ENCODE measurements at places on chromosomes 13 and 19.

DNA sequence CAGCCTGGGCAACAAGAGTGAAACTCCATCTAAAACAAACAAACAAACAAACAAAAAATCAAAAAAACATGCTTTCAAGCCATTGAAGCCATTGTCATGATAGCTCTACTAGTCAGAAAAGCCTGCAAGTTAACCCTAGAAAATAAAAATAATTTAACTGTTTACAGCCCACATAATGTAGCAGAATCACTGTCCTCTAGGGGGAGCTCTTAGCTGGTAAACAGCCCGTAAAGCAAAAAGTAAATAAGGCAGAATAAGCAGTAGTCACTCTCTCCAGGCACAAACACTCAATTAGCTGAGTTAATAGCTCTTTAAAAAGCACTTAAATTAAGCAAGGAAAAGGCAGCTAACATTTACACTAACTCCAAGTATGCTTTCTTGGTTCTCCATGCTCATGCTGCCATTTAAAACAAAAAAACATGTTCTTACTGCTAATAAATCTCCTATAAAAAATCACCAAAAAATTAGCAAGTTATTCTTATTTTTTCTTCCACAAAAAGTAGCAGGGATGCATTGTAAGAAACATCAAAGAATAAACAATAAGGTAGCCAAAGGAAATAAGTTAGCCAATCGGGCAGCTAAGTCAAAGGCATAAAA, 11.3 kb downstream of the LILRB4 start:
- DNase-seq, result peak; percentile 59

DNA sequence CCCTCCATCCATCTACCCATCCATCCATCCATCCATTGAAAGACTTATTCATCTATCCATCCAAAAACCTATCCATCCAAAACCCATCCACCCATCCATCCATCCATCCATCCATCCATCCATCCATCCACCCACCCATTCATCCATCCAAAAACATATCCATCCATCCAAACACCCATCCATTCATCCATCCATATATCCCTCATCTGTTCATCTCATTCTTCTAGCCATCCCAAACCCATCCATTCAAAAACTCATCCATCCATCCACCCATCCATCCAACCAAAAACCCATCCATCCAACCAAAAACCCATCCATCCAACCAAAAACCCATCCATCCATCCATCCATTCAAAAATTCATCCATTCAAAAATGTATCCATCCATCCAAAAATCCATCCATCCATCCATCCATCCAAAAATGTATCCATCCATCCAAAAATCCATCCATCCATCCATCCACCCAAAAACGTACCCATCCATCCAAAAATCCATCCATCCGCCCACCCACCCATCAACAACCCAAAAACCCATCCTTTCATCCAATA, 56.5 kb downstream of the TSHZ3 start:
- no peak for DNase-seq

DNA sequence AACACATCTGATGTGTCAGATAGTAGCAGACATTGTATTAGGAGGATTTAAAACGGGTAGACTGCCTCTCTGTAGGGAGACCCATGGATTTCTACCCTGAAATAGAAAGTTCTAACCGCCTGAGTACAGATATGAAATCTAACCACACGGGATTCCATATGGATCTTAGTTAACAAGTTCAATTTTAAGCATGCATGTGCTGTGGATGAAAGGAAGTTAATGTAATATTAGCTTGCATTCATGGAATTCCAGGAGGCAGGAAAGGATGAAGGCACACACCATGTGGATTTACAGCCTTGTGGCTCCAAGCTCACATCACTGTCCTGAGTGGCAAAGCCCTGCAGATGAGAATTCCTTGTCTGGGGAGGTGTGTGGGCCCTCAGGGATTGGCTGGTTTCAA, 120.6 kb upstream of the IRS2 start:
- DNase-seq, result no peak

GRCh38 chr13:66152596-66152995, 1077.5 kb downstream of the PCDH9 start:
- no peak for DNase-seq

- DNase-seq, result no peak
Observed at GRCh38 chr13:110853235-110853721, 61.6 kb downstream of the ANKRD10 start.

DNA sequence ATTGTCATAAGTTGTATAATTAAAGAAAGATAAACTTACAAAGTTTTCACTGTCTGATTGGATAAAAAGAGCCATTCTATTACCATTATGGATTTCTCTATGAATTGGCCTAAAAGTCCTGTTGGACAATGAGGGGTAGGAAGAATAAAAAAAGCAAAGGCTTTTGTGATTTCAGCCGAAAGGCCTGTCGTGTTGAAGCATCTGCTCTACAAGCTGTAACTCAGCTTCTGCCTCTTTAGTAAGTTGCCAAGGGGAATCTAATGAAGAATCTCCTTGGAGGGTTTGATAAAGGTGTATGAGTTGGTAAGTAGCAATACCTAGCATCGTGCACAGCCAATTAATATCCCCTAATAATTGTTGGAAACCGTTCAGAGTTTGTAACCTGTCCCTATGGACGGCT, 25.2 kb upstream of the ERVV-1 start:
- DNase-seq, result no peak

- peak; percentile 22 for DNase-seq
Observed at GRCh38 chr19:20422216-20423205, 143.1 kb downstream of the ZNF737 start.

- no peak for DNase-seq
Observed at GRCh38 chr19:30229525-30230174, 142.5 kb upstream of the ZNF536 start.

GRCh38 chr13:50224534-50224933, 209.3 kb downstream of the KCNRG start:
- peak; percentile 89 for DNase-seq

DNA sequence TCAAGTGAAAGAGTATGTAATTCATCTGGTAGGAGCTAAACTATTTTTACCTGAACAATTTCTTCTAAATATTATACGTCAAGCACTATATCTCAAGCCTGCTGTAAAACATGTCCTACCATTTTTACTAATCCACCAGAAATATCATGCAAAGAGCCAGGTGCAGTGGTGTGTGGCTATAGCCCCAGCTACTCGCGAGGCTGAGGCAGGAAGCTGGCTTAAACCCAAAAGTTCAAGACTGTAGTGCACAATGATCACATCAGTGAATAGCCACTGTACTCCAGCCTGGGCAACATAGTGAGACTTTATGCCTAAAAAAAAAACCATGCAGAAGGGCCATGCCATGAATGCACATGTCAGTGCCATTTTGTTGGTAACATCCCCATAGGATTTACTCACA, 20.7 kb upstream of the CLN5 start:
- DNase-seq, result no peak

- peak; percentile 85 for DNase-seq
Observed at GRCh38 chr13:50616101-50616500, 227.4 kb downstream of the DLEU7 start.

- no peak for DNase-seq
Observed at GRCh38 chr13:25690582-25690981, 318.8 kb downstream of the ATP8A2 start.

GRCh38 chr19:38615007-38615581, 2.7 kb downstream of the MAP4K1 start:
- no peak for DNase-seq

GRCh38 chr13:22757530-22758120, 423.2 kb upstream of the SGCG start:
- DNase-seq, result peak; percentile 20

- peak; percentile 99 for DNase-seq
Observed at GRCh38 chr19:6066661-6067646, 43.3 kb downstream of the RFX2 start.

- DNase-seq, result peak; percentile 52
Observed at GRCh38 chr19:38142176-38143035, 81.6 kb downstream of the DPF1 start.

GRCh38 chr19:49362929-49363267, 682 bp upstream of the TEAD2 start:
- no peak for DNase-seq

GRCh38 chr13:72463561-72463960, 263.9 kb downstream of the MZT1 start:
- peak; percentile 36 for DNase-seq

GRCh38 chr19:31168106-31168625, 181.1 kb downstream of the TSHZ3 start:
- no peak for DNase-seq

GRCh38 chr13:108574856-108575255, 54.6 kb upstream of the MYO16 start:
- DNase-seq, result no peak

DNA sequence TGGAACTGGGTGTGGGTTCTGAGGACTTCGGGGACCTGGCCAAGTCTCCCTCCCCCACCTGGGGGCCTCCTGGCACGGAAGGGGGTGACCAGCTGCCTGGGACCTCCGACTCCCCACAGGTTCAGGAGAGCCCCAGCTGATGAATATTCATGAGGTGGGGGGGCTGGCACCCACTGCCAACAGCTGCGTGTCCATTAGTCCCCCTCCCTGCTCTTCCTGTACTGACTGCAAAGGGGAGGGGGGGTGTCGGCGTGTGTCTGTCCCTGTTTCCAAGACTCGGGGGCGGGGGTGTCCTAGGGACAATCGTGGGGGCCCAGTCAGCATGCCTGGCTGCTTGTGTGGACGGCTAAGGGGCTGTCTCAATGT, 10.6 kb upstream of the NFIX start:
- no peak for DNase-seq

DNA sequence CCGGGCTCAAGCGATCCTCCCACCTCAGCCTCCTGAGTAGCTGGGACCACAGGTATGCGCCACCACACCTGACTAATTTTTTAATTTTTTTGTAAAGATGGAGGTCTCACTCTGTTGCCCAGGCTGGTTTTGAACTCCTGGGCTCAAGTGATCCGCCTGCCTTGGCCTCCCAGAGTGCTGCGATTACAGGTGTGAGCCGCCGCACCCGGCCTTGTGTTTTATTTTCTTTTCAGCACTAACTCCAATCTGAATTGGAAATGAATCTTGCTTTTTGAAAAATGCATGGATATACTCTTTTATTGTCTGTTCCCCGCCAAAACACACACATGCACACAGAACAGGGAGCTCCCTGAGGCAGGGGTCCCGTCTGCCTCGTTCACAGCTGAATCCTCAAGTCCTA, 1.3 kb upstream of the ISOC2 start:
- no peak for DNase-seq

DNA sequence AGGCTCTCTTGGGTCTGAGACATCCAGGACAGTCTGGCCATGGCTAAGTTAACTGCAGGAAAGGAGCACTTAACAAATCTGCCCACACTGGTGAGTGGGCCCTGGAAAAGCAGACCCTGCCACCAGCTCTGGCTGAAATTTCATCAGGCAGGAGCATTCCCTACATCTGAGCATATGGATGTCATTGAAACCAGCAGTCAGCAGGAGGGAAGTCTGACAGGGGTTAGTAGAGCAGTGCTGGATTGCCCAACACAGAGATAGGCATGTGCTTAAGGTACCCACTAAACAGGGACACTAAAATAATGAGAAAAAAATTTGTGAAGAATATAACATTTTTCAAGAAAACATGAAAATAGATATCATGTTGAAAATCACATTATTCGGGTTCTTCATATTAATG, 13.6 kb upstream of the ACOD1 start:
- no peak for DNase-seq

GRCh38 chr19:2780284-2780683, 2.8 kb downstream of the SGTA start:
- DNase-seq, result no peak

DNA sequence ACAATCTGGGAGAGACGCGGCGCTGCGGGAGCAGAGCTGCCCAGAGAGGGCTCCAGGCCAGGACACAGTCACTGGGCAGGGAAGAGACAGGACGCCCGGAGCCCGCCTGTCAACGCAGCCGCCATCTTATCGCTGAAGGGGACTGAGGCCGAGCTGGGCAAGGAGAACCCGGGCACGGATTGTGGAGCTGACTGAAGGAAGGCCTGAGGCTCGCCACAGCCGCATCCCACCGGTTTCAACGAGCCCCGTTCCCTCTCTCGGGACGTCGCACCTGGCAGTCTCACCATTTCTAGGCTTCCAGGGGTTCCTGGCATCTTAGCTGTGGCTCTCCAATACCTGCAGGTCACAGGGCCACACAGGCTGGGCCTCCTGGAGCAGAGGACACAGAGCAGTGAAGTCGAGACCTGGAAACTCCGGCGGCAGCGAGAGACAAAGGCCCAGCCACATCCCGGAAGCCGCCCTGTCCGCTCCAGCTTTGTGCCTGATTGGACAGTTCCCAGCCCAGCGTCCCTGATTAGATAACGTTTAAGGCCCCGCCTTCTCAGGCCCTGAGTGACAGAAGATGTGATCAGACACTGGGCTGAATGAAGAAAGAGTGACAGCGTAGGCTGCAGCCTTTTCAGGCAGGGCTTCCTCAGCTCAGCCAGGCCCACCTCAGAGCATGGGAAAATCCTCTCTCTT, at the start of gene ZNF91:
ZNF91 (minus strand) TSS at position 431 of the 681 bp plus-strand sequence; CDS start at position 314, 117 bp downstream.
- peak; percentile 96 for DNase-seq

DNA sequence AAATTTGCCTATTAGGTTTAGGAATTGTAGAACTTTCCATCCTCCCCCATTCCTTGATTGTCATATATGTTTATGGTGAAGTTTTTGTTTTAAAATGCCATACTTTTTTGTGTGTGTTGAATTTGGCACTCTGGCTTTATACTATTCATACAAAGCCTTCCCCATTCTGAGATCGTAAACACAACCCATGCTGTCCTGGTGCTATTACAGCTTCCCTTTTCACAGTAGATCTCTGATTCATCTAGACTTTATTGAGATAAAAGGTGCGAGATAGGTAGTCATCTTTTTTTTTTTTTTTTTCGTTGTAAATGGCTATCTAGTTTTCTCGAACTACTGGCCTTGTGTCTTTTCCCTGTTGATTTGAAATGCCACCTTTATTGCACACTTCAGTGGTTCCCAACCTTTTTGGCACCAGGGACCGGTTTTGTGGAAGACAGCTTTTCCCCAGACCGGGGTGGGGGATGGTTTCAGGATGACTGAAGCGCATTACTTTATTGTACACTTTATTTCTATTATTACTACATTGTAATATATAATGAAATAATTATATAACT, 94.6 kb downstream of the LRCH1 start:
- DNase-seq, result no peak

DNA sequence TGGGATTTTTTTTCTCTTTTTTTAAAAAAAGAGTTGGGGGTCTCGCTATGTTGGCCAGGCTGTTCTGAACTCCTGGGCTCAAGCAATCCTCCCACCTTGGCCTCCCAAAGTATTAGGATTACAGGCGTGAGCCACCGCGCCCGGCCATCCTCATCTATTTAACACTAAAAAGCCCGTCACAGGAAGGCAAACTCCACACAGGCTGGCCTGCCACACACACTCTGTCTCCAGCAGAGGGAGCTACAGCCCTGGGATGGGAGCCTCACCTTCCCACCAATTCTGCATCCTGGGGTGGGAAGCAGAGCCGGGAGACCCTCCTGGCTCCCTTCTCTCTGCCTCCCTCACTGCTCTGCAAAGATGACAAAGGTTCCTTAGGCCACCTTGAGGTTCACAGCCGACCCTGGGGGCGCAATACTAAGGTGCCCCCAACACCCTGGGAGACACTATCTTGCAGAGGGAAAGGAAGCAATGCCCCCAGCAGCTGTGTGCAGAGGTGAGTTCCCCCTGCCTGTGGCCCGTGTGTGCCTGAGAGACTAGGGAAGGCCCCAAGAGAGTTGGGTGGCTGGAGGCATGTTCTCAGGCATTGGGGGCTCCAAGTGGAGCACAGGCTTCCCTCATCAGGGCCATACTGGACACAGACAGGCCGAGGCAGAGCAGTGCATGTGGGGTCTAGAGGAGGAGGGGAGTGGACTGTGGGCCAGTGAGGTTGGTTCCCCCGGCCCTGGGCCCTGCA, 27.4 kb upstream of the TIMM44 start:
- peak; percentile 49 for DNase-seq

- no peak for DNase-seq
Observed at GRCh38 chr13:94704377-94705080, 7.8 kb downstream of the SOX21 start.

- peak; percentile 90 for DNase-seq
Observed at GRCh38 chr19:44684892-44685863, 13.8 kb upstream of the CEACAM16 start.

All from cardiac fibroblast (primary cell).